ENCODE measurements at places on chromosomes 16 and 17.

DNA sequence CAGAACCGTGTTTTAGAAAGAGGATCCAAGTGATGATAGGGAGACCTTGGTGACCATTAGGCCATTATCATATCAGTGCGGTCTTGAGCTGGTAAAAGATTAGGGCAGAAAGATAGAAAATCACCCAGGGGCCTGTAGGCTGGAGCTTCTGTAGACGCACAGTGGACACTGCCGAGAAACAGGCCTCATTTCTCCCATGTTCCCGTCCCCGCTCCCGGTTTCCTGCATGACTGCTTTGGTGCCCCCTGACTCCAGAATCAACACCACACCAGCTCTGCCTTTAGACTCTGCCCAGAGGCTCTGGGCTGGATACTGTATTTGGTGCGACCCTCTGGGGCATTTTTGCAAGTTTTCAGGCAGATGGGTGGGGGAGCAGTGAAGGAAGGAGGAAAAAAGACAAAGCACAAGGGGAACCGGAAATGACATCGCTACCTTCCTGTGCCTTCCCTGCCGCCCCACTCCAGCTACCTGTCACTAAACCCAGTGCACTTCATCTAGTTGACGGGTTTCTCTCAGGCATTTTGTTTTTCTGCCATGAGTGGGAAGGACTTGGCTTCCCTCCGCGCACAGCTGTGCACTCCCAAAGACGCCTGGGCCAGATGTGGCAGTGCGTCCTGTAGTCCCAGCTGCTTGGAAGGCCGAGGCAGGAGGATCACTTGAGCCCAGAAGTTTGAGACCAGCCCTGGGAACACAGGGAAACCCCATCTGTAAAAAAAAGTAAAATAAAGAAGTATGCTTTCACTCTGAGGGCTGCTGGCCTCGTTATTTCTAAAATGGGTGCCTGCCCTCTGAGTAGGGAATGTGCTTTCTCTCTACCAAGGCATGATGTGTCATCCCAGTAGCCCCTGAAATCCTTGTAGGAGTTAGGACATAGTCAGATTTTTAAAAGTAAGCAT is 214.1 kb downstream of the RPTOR start:
- DNase-seq: no peak

- DNase-seq: no peak
Observed at GRCh38 chr17:1808644-1809043, 21.1 kb downstream of the SMYD4 start.

- no peak for DNase-seq
Observed at GRCh38 chr17:6070430-6070912, 292 bp downstream of the WSCD1 start.

DNA sequence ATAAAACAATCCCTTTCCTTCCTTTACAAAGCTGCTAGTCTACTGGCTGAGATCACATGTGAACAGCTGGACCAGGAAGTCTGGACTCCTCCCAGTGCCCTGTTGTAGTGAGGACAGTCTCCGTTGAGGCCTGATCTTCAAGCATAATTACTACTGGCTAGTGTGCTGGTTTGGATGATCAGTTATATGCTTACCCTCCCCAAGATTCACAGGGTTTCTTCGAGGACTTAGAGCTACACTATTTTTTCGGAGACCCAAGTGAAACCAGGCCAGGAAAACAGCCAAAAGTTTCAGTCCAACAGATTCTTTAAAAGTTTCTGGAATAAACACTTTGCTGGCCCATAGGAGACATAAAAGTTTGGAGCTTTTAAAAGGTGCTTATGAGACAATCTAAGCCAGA is 194.9 kb upstream of the CDH11 start:
- no peak for DNase-seq

- no peak for DNase-seq
Observed at GRCh38 chr17:28433721-28434120, 27.7 kb upstream of the SLC46A1 start.

DNA sequence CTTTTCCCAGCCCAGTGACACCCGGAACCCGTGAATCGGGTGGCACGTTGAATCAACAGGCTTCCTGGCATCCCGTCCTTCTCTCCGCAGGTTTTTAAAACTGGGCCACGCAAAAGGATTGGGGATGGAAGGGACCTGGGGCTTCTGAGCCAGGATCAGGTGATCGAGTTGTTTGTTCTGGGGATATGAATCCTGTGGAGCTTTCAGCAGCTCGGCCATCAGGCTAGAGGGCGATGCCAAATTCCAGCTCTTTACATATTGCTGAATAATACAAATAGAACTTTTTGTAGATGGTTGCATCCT is 473 bp downstream of the SUPT6H start:
- no peak for DNase-seq

GRCh38 chr17:76879254-76879653 is 11.1 kb downstream of the MGAT5B start:
- no peak for DNase-seq
